WTC11 (cell line): ENCODE measurements at places on chromosomes 3 and 15. TPM values are rescaled to one million over a fixed set of nuclear protein-coding genes. Genes with fewer than 3 reads are reported as not detected.

Gene CADM2
- total RNA-seq = 18.8 to 24.1 TPM (median 21.3 TPM) in 3 replicates

DNA sequence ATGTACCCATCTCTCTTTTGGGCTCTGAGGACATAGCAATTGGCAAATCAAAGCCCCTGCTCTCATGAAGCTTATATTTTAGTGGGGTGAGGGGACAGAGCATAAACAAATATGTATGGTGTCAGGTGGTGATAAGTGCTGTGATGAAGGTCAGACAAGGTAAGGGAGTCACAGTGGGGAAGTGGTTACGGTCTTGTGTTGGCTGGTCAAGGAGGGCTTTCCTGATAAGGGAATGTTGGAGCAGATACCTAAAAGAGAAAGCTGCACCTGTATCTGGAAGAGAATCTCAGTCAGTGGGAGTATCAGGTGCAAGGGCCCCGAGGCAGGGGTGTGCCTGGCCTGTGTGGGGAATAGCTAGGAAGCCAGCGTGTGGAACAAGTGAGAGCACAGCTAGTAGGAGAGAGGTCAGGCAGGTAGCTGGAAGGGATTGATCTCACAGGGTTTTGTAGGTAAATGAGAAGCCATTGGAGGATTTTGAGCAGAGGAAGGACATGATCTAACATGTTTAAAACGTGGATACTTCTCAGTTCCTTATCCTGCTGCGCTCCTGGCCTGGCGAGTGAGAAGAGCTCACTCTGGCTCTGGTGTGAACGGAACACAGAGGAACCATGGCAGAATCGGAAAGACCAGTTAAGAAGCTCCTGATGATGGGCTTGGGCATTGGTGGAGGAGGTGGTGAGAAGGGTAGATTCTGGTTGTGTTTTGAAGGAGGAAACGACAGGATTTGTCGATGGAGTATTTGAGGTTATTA is 35.5 kb downstream of the MRAS start:
- DNase-seq = no peak

GRCh38 chr3:40911264-40911663 is 288.0 kb upstream of the CTNNB1 start:
- no peak for DNase-seq

DNA sequence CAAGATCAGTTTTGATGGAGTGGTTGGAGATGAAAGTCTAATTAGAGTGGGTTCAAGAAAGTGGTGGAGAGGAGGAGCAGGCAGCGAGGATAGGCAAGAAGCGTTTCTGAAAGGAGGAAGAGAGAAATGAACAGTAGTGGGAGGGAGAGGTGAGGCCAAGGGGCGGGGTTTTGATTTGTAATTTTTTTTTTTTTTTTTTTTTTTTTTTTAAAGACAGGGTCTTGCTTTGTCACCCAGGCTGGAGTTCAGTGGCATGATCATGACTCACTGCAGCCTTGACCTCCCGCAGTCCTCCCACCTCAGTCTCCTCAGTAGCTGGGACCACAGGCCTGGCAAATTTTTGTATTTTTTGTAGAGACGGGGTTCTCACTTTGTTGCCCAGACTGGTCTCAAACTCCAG is 36.6 kb downstream of the MRAS start:
- no peak for DNase-seq
